HepG2 (cell line): ENCODE measurements at places on chromosomes 16 and 17. TPM values are rescaled to one million over a fixed set of nuclear protein-coding genes. Genes with fewer than 3 reads are reported as not detected.

GRCh38 chr16:1784977-1785845 lies 2.5 kb downstream of the NUBP2 start:
- DNase-seq: no peak

GRCh38 chr17:47990962-47991731 lies 20.2 kb downstream of the CDK5RAP3 start:
- no peak for DNase-seq

The KRT33B gene
- not detected in 2 replicates for total RNA-seq

The COL1A1 gene
- 0.17 TPM in 1 of 2 replicates, not detected in the other for total RNA-seq

The WFIKKN1 gene
- 2.4 and 4.9 TPM in 2 replicates for total RNA-seq

The KRTAP2-2 gene
- total RNA-seq: not detected in 2 replicates
